ENCODE measurements at places on chromosomes 16 and 17.

GRCh38 chr16:31842864-31843263 lies 30.7 kb upstream of the ZNF267 start:
- DNase-seq, result no peak

DNA sequence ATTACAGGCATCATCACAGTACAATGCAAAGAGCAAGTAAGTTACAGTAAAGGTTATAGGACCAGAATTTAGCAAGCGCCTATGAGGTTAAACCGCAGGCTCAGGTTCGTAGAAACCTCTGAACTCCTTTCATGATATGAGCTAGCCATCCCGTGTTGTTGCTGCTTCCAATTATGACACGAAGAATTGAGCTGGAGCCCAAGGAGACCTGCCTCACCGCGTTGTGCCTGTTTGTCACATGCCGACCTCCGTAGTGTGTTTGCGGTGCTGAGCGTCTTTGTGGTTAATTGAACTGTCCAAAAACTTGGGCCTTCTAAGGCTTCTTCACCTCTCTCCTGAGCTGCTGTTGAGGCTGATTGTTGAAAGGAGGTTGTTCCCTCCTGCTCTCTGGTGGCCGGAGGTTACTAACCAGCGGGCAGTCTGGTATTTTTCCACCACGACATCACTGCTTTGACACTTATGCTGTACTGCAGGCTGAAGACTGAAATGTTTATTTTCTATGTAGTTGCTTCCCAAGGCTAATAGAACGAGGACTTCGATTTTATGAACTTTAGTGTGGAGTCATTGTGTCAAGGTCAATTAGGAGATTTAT lies 67.5 kb downstream of the SEC14L1 start:
- no peak for DNase-seq

DNA sequence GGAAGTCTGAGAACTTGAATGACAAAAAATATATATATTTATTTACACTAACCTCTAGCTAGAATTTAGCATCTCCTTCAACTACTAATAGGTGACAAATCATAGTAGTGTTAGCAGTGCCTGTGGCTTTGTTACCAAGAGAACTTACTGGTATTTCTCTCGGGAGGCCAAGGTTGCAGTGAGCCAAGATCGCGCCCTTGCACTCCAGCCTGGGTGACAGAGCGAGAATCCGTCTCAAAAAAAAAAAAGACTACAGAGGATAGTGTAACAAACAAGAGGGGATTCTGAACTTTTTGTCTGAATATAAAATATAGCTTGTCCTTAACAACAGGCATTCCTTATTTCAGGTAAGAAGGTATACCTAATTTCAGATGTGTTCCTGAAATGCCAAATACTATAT lies 1.3 kb upstream of the SUZ12 start:
- DNase-seq, result no peak

DNA sequence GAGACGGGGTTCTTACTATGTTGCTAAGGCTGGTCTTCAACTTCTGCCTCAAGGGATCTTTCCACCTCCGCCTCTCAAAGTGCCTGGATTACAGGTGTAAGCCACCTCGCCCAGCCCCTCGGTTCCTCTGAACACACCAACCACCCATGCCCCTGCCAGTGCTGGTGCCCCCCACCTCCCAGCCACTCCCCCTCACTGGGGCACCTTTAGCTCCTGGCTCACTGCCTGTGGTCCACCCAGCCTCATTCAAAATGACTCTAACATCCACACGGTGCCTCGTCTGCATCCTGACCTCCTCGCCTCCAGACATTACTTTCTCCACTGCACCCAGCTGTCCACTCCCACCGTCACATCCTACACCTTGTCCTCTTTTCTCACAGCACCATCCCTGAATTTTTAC lies 55.3 kb downstream of the ARHGAP27 start:
- no peak for DNase-seq

DNA sequence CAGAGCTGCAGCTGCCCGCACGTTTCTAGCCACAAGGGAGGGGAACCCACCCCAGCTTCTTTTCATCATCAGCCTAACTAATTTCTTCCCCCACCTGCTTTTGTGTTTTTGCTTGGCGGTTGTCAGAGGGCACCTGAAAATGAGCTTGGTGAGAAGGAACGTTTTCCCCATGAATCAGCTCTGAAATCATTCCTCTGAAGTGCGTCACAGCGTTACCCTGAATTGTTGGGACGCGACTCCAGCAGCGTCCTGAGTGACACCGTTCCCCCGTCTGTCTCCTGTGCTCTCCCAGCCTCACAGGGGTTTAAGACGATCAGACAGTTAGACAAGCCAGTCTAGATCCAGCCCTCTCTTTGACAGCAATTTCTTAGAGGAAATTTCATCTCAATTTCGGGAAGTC lies 722.9 kb upstream of the EEF2KMT start:
- DNase-seq, result no peak

GRCh38 chr16:66746048-66746447 lies 5.4 kb downstream of the DYNC1LI2 start:
- no peak for DNase-seq

Data from activated CD4-positive, alpha-beta T cell treated with anti-CD3 and anti-CD28 coated beads for 24 hours (primary cell).